ENCODE measurements at places on chromosomes 5 and 9. TPM values are rescaled to one million over a fixed set of nuclear protein-coding genes. Genes with fewer than 3 reads are reported as not detected.

TRAPPC13 gene
- total RNA-seq, result 32.4 TPM

GABBR2 gene
- total RNA-seq, result not detected

AQP7 gene
- not detected for total RNA-seq

SLC35A4 gene
- total RNA-seq, result 23.7 TPM

CARTPT gene
- not detected for total RNA-seq

UAP1L1 gene
- 10.0 TPM for total RNA-seq

PCDHB13 gene
- total RNA-seq, result 2.6 TPM

GDNF gene
- total RNA-seq, result 2.2 TPM

PALM2AKAP2 gene
- 31.7 TPM for total RNA-seq

IFNA2 gene
- total RNA-seq, result not detected

PGM5 gene
- 0.36 TPM for total RNA-seq

HSPA5 gene
- 51.2 TPM for total RNA-seq

IL31RA gene
- total RNA-seq, result 0.68 TPM

HSDL2 gene
- 30.2 TPM for total RNA-seq

ARL14EPL gene
- total RNA-seq, result 0.20 TPM

PTGDS gene
- total RNA-seq, result 0.24 TPM

Measured in RPMI7951 (cell line).